H4 (cell line): ENCODE measurements at places on chromosomes 1 and 21. TPM values are rescaled to one million over a fixed set of nuclear protein-coding genes. Genes with fewer than 3 reads are reported as not detected.
A peak's percentile ranks its signal among the peaks of the same experiment; 100 is the strongest.

DNA sequence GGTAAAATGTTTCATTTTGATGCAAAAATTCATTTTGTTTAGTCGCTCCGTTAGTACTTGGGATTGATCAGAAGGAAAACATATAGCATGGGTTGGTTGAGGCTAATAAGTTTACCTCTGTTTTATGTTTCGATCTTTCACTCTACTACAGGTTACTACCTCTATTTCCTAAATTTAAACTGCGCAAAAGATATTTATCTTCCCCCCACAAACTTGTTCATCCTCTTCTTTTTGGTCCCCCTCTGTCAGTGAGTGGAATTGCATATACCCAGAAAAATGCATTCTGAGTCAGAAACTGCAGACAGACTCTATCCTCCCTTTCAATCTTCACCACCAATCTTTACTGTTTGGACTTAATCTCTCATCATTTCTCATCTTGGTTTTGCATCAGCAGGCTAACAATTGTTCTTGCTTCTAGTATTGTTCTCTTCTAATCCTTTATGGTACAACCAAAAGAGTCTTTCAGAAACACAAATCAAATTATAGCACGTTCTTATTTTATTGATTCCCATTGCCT lies 316.0 kb upstream of the ADGRL4 start:
- no peak for DNase-seq

DNA sequence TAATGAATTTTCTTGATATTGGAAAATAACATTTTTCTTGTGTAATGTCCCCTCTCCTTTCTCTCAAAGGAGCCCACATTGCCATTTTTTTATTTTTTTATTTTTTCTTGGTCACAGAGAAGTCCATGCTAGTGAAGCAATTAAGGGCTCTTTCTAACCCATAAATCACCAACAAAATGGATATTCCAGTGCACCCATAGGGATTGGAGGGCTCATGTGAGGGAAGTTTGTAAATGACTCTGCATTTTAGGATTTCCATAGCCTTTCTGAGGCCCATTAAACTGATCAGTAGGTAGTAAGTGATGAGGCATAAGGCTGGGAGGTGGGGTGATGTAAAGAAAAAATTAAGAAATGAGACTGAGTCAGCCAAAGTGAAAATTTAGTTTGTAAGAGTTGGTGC lies 55.9 kb upstream of the JAK1 start:
- DNase-seq: no peak

- DNase-seq: no peak
These were observed 27.0 kb downstream of the ZC3H11B start for GRCh38 chr1:219585837-219586455.

- no peak for DNase-seq
These were observed 139.1 kb downstream of the PLA2G4A start for GRCh38 chr1:186967656-186968394.

DNA sequence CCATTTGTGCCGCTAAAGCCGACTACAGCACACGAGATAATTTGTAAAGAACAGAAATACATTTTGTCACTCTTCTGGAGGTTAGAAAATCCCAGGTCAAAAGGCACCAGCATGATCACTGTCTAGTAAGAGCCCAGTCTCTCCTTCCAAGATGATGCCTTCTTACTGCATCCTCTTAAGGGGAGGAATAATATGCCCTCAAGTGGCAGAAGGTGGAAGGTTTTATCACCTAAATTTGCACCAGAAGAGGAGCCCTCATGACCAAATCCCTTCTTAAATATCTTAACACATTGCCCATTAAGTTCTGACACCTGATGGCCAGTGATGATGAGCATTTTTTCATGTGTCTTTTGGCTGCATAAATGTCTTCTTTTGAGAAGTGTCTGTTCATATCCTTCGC lies 326.7 kb upstream of the RGS18 start:
- peak; percentile 29 for DNase-seq

DNA sequence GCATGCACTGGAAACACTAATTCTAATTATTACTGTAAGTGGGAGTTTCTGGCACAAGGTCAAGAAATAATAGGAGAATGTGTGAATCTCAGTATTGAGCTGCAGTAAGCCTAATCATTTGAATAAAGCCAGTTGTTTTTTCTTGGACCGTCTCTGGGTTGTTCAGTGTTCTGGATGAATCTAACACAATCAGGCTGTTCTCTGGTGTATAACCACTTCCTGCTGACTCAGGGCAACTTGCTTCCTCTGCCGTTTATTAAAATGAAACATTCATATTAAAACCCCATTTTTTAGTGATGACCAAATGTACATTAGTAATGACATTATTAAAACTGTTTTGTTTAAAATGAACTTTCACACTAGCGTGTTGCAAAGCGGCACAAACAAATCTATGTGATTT lies 273.1 kb upstream of the SNX7 start:
- peak; percentile 33 for DNase-seq

DNA sequence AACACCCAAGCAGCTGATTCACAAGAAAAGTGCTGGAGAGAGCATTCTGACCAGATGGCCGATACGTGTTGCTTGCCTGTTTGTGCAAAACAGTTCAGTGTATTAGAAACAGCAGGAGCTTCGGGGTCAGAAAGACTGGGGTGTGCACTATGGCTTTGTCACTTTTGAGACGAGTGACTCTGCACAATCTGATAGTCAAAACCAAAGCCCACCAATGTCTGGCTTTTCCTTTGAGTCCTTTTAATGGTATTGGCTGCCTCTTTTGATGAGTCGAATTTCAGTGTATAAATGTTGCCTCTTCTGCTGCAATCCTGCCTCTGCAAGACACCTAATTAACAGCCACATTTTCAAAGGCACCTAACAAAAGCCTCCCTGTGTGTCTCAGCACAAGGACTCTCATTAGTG lies 444.6 kb downstream of the AJAP1 start:
- DNase-seq: no peak

GRCh38 chr1:20354610-20355009 lies 63.9 kb downstream of the VWA5B1 start:
- DNase-seq: no peak

DNA sequence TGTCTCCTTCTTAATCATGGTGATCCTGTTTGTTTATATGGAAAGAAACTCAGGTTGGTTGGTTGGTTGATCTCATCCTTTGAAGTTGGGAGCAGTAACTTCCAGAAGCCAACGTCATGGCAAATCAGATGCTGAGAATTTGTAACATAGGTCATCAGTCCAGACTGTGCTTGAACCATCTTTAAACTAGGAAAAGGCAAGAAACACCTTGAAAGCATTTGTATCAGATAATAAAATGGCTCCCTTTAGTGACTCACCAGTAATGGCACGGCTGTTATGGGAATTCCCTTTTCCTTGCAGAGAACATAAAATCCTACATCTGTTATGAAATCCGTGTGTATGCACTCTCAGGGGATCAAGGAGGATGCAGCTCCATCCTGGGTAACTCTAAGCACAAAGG lies 58.1 kb downstream of the SERBP1 start:
- peak; percentile 65 for DNase-seq

REN gene
- total RNA-seq: not detected in 2 replicates

PPFIA4 gene
- 0.27 and 1.1 TPM in 2 replicates for total RNA-seq

SLC30A2 gene
- total RNA-seq: not detected in 2 replicates

SLAMF8 gene
- 0.17 TPM in 1 of 2 replicates, not detected in the other for total RNA-seq
